ENCODE measurements at places on chromosomes 7 and 10.
A peak's percentile ranks its signal among the peaks of the same experiment; 100 is the strongest.

- peak; percentile 65 for DNase-seq
These were observed 31.1 kb upstream of the TOMM7 start for GRCh38 chr7:22853674-22854157.

- DNase-seq = no peak
These were observed 42.0 kb upstream of the PPP2R2D start for GRCh38 chr10:131858583-131859340.

DNA sequence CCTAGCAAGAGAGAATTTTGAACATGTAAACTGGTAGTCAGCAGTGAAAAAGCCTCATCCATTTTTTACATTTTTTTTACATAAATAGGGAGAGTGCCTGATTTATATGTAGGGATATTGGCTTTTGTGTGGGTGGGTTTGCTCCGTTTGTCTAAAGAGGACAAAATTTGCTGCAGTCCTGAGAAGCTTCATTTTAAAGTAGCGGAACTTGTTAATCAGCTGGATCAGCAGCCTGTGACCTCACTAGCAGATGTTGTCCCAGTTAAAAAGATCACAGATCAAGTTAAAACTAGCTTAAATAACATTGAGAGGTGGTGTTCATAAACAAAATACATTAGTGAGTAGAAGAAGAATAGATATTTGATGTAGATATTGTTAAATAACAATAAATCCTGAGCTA is 2.6 kb downstream of the ATRNL1 start:
- DNase-seq = no peak

GRCh38 chr7:50400114-50400513 is 50.0 kb downstream of the FIGNL1 start:
- DNase-seq = no peak

DNA sequence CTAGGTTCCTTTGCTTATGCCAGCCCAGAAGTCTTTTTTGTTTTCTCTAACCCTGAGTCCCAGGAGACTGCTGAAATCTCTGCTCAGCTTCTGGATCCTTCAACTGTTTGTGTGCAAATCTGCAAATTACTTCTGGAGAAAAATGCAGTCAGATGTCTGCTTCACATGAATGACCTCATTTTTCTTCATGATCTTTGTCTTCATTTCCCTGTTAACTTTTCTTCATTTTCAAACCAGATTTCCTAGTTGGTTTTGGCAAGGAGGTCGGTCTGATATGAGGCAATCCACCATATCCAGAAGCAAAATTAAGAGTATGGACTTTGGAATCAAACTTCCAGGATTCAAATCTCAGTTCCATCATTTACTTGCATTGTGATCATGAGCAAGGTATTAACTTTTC is 66.8 kb downstream of the ZNF503 start:
- no peak for DNase-seq

GRCh38 chr7:99111591-99111990 is 32.3 kb downstream of the SMURF1 start:
- DNase-seq = no peak

GRCh38 chr7:155576416-155576815 is 30.1 kb upstream of the CNPY1 start:
- no peak for DNase-seq

DNA sequence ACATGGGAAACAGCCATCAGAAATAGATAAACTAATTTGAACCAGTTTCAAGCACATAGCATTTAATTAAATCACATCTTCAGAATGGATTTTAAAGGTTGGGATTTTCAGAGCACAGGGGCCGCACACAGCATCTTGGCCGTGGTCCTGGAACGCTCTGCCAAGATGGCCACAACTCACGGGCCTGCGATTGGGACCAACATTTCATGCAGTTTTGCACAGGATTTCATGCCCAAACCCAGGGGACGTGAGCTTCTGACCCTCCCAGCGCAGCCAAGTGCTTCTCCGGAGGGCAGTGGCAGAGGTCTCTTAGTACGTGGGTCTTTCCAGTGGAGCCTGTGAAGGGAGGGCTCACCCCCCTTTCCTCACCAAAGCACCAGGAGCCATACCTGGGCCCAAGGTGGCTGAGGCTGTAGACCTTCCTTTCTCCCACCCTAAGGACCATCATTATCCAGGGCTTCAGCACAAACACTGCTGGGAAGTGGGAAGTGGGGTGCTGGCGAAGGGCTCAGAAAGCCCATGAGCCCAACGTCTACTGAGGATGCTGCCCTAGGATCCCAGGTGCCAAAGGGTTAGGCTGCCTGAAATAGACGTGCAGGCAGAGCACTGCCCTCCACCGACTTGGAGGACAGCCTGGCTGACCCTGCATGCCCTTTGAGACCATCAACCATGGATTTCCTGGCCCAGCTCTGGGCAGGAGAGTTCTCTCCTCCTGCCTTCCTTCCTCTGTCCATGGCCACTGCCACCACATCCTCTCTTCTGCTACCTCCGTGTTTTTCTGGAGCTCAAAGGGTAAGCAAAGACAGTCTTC is 611.2 kb upstream of the MGMT start:
- no peak for DNase-seq

GRCh38 chr7:140734096-140734495 is 37.6 kb downstream of the NDUFB2 start:
- no peak for DNase-seq

- DNase-seq = peak; percentile 4
These were observed 4.7 kb downstream of the TMEM236 start for GRCh38 chr10:17756557-17757217.

DNA sequence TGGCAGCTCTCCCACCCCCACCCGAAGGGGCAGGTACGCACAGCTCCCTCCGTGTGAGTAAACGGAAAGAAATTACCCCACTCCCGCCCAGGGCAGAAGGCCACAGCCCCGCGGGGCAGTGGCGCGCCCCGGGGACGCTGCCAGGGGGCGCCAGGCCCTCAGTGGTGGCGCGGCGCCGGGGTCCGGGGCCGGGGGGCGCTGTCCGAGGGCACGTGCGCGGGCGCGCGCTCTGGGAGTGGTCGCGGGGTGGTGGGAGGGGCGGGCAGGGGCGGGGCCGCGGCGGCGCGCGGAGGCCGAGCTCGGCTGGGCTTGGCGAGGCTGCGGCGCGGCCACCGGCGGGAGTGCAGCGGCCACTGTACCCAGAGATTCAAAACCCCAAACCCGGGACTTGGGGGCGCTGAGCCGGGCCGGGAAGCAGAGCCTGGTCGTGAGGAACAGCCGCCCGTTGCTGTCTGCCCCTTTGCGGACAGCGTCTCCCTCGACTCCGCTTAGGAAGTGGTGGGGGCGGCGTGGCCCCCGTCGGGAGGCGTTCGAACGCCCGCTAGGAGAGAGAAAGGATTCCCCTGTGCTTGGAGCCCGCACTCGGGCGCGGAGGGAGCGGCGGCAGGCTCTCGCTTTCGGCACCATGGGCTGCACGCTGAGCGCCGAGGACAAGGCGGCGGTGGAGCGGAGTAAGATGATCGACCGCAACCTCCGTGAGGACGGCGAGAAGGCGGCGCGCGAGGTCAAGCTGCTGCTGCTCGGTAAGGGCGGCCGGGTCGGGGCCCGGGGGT is at the start of gene GNAI1:
GNAI1 (plus strand) TSS at position 296 of the 773 bp plus-strand sequence; CDS start at position 626, 330 bp downstream.
- DNase-seq = peak; percentile 2

GRCh38 chr7:148700661-148701064 is 2.0 kb downstream of the CUL1 start:
- DNase-seq = peak; percentile 46

DNA sequence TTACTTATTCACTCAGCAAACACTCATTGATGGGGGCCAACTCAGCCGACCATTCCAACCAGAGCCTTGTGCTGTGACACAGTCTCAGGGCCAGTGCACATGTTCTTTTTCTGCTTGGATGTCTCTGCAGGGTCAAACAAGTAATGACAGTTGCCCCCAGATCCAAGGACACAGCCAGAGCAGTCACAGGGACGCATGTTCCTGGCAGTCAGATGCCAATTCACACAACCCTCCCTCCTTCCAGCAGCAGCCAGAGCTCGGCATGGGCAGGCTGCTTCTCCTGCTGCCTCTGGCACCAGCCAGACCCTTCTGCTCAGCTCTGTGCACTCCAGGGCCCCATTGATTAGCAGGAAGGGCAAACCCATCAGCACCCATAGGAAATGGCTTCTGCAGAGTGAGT is 20.3 kb downstream of the DRGX start:
- DNase-seq = no peak

GRCh38 chr10:68553138-68553537 is 7.0 kb upstream of the TET1 start:
- no peak for DNase-seq

DNA sequence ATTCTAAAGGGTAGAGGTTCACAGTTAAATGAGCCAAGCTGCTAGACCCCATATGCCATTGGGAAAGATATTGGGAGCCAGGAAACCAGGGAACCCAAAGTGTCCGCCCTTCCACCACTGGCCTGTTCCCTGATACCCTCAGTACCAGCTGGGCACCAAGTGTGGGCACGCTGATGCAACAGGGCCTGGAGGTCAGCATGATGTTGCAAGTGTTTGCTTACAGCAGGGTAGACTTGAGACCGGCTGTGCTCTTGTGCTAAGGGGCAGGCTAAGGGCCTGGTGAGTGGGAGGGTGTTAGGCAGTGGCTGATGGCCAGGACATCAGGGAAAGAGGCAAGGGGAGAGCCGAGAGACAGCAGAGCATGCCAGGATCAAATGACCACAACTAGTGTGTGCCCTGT is 21.0 kb upstream of the MYL7 start:
- DNase-seq = no peak

DNA sequence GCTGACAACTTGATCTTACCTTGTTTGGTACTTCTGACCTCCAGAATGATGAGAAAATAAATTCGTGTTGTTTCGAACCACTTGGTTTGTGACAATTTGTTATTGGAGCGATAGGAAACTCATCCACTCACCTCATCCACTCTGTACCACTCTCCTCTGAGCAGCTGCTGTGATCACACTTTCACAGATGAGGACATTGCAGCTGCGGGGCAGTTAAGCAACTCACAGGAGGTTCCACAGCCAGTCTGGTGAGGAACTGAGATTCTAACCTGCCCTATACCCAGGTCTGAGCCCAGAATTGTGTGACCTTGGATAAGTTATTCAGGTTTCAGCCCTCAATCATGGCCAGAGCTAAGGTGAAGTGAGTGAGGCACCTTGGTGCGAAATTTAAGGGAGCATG is 35.2 kb downstream of the BTBD16 start:
- no peak for DNase-seq

DNA sequence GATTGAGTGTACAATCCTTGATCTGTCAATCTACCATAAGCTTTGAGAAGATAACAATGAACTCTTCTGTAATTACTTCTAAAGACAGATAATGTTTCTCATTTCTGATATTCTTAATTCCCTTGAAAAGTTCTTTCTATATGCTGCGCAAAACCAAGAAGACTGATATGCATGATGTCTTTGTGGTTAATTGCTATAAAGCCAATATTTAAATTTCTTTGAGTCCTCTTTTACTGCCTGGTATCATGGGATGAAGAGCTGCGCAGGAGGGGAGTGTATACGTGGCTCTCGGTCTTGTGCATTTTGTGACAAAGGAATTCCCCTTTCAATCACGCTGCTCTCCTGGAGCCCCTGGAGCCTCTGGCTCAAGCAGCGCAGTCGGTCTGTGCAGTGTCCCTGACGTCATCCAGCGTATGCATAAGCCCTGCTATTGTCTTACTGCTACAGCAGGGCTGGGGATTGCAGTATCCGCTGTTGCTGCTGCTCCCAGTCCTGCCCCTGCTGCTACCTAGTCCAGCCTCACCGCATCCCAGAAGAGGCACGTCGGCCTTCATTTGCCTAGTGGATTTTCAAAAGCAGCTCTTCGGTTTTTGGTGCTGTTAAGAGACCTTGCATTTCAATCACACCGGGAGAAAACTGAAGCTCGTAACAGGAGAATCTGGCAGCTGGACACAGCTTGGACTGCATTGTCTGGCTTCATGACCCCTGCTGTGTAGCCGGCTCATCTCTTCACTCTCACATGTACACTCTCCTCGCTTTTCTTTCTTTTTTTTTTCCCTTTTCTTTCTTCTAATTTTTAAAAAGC is 66.7 kb downstream of the ST7 start:
- DNase-seq = no peak

DNA sequence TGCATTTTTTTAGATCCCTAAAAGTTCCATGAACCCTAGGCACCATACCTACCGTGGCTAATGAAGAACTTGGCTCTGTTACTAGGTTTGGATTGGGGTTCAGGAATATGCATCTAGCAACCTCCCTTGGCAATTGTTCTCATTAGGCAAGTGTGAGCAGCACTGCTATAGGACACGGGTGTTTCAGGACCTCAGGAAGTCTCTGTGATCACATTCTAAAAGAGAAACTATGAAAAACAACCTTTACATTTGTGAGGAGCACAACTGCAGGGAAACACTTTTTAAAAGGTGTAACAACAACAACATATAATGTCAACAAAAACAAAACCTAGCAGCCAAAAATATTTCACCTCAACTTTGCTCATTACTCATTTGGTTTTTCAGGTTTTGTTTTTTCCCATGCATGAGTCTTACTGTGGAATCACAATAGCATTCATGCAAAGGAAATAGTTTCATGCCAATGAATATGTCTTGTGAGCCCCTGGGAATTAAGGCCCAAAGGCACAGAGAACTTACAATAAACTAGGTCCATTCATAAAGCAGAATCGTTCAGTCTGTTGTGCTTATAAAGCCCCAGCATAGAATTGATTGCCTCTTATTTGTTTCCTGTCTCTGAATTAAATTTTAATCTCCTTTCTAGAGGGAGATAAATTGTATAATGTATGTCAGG is 255.7 kb upstream of the DGKB start:
- DNase-seq = no peak

- no peak for DNase-seq
These were observed 373.7 kb upstream of the MKI67 start for GRCh38 chr10:128499956-128500355.

GRCh38 chr7:38448584-38449234 is 175.3 kb upstream of the TARP start:
- DNase-seq = no peak

DNA sequence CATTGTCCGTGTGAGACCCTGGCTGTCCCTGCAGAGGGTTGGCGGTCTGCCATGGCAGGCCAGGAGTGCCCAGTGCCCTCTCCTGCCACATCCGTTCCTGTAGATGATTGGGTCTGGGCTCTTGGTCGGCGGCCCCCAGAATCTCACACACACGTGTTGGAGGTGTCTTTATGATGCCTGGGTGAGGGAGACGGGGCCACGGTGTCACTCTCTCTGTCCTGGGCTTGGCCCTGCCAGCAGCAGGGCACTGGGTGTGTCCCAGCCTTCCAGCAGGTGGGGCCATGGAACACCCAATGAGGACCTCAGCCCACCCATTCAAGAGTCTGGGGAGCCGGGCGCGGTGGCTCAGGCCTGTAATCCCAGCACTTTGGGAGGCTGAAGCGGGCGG is 30.2 kb downstream of the UNC5B start:
- DNase-seq = no peak

DNA sequence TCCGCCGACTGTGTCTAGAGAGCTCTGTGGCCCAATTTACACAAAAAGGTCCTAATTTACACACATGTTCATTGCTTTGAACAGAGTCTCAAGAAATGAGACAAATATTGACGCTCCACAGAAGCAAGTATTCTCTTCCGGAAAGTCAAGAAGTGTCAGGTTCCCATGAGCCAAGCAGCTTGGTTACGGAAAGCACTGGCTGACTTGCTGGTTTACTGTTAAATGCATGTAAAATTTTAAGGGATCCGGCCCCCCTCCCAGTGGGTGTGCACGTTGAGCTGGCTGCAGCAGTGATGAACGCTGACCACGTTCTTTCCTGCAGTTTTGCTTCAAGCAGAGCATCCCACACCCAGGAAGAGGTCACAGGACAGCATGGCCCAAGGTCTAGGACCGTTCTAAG is 76.8 kb downstream of the DIP2C start:
- DNase-seq = no peak

- DNase-seq = peak; percentile 61
These were observed 56.2 kb upstream of the TM9SF3 start for GRCh38 chr10:96642973-96643372.
